Hematopoietic multipotent progenitor cell treated with erythropoietin and hydrocortisone succinate and interleukin-3 and kit ligand, for 15 days (in vitro differentiated cells): ENCODE measurements at places on chromosomes 5 and 9.

DNA sequence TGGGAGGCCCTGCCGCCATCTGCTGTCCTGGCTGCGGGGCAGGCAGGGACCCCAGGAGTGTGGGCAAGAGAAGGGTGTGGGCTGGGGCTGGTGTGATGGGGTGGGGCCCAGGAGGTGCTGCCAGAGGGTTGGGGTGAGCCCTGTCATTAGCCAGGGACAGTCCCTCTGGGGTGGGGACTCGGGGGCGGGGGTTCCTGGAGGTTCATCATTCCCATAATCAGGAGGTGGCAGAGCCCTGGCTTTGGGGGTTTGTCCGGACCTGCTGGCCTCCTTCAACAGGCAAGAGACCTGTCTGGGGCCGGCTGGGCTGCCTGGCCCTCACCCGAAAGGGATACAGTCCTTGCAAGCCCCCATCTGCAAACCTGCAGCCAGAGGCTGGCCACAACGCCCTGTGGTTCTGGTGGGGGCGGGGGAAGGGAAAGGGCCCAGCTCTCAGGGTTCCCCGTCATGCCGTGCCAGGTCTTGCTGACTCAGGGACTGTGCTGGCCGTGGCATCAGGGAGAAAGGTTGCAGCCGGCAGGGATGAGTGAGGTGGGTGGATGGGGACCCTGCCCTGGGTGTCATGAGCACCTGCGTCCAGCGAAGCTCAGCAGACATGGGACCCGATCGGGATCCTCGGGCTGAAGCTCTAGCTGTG, 65.2 kb downstream of the MRPL36 start:
- DNase-seq: no peak

- no peak for DNase-seq
Observed at GRCh38 chr5:89449392-89450148, 566.6 kb upstream of the MEF2C start.

DNA sequence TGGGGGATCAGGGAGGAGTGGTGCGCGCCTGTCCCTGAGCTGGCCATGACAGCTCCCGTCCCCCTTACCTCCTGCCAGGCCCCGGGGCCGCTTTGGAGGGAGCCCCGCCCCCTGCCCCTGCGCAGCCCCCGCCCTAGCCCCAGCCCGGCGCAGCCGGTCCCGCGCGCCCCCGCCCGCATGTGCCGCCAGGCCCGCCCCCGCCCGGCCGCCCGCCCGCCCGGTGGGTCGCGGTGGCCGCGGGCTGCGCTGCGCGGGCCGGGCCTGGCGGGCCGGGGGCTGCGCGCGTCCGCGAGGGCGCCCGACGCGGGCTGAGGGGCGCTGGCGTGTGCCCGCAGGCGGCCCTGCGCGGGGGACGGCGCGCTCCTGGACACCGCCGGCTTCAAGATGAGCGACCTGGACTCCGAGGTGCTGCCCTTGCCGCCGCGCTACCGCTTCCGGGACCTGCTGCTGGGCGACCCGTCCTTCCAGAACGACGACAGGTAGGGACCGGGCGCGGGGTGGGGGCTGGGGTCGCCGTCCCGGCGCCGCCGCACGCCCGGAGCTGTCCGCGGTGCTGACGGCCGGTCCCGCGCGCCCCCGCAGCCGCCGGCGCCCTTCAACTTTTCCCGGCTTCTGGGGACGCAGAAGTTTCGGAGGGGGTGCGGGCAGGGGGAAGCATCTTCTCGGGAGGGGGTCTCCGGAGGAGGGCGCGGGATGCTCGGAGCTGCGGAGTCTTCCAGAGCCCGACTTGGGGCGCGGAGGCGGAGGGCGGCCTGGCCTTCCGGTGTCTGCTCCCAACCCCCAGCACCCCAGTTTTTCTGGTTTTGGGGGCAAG, 12.5 kb downstream of the KCNT1 start:
- no peak for DNase-seq

DNA sequence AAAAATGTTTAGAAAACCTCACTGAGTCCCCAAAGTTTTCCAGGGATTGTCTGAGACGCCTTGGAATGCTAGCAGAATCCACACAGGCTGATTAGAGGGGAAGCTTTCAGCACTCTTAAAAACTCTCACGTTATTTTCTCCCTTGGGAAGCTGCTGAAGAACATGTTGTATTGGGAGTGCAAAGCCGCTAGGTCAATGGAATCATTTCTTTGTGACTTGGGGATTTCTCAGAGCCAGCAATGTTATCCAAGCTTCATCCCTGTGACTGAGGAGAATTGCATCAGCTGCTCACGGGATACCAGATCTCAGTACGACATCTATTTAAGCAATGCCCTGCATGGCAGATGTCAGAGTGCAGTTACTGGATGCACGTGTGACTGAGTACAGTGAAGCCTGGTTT, 426.4 kb upstream of the MPDZ start:
- no peak for DNase-seq

DNA sequence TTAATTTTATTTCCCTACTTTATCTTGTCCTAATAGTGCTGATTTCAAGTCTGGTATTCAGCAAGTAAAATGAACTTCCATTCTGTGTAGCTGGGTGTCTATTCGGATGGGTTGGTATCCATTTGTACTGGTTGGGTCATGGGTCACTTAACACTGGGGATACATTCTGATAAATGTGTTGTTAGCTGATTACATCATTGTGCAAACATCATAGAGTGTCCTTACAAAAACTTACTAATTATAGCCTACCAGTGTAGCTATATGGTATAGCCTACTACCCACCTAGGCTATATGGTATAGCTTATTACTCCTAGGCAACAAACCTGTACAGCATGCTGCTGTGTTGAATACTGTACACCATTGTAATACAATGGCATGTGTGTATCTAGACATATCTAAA, 1373.7 kb upstream of the DMAC1 start:
- DNase-seq: no peak

DNA sequence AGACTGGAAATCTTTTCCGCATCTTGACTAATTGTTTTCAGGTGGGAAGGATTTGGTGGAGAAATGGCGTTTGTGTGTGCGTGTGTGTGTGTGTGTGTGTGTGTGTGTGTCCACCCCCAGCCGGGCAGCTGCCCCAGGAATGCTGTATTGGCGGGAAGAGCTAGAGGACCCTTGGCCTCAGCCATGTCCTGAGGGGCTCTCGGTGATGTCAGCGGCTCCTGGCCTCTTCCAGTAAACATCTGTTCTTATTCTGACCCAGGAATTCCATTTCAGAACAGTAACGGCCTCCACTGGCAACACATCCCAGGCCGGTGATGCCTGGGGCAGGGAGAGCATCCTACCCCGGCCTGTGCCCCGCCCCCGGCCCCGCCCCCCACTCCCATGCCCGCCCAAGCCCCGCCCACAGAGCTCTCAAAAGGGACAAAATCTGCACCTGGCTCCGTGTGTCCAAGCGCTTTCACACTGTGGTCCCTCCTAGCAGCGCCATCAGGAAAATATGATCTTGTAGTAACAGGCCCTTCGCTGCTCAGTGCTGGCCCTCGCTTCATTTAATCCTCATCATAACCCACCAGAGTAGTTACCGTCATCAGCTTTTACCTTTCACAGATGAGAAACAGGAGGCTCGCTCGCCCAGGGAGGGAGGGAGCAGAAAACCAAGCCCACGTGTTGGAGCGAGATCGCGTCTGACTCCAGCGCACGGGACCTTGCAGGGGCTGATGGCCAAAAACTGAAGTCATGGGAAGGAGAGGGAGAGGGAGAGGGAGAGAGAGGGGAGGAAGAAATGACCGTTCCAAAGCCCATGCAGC, 18.9 kb downstream of the ADAMTS2 start:
- DNase-seq: no peak

GRCh38 chr5:168766426-168766700, 187.2 kb upstream of the PANK3 start:
- no peak for DNase-seq

GRCh38 chr5:123265551-123265950, 157.7 kb downstream of the CEP120 start:
- no peak for DNase-seq

DNA sequence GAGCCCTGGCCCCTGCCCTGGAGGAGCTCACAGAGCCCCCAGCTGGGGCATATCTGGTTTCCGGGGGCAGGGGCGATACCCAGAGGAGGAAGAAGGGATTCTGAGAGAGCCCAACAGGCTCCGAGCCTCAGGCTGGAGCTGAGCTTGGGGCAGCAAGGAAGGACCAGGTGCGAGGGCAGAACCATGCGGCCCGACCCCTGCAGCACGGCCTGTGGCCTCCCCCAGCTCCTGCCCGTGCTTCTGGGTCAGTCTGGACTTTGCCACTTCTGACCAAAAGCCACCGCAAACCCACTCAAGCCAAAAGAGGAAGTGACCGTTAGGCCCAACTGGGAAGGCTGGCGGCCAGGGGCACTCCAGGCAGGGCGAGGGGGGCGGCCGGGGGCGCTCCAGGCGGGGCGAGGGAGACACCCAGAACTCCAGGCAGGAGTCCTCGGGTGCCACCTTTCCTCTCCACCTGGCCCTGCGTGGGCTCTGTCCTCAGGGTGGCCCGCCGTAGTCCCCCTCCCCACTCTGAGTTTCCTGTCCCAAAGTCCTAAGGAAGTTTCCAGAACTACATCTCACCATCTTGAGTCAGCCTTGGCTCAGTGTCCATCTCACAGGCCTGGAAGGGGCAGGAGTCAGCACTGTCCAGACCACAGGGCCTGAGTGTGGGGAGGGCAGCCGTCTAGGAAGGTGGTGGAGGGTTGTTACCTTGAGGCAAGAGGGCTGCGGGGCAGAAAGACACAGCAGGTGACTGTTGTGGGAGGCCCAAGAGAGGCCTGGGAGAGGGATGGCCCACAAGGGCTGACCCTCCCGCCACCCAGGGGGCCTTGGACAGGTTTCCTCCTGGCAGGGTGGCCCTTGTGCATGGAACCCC, 946 bp upstream of the LTC4S start:
- DNase-seq: no peak

DNA sequence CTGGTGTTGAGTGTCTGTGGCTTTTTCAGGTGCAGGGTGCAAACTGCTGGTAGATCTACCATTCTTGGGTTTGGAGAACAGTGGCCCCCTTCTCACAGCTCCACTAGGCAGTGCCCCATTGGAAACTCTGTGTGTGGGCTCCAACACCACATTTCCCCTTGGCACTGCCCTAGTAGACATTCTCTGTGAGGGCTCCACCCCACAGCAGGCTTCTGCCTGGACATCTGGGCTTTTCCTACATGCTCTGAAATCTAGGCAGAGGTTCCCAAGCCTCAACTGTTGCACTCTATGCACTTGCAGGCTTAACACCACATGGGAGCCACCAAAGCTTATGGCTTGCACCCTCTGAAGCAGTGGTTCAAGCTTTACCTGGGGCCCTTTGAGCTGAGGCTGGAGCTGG, 80.9 kb downstream of the BARX1 start:
- no peak for DNase-seq

- DNase-seq: no peak
Observed at GRCh38 chr9:92504881-92505280, 22.6 kb upstream of the ASPN start.

GRCh38 chr5:159273923-159274322, 10.8 kb downstream of the UBLCP1 start:
- DNase-seq: no peak

DNA sequence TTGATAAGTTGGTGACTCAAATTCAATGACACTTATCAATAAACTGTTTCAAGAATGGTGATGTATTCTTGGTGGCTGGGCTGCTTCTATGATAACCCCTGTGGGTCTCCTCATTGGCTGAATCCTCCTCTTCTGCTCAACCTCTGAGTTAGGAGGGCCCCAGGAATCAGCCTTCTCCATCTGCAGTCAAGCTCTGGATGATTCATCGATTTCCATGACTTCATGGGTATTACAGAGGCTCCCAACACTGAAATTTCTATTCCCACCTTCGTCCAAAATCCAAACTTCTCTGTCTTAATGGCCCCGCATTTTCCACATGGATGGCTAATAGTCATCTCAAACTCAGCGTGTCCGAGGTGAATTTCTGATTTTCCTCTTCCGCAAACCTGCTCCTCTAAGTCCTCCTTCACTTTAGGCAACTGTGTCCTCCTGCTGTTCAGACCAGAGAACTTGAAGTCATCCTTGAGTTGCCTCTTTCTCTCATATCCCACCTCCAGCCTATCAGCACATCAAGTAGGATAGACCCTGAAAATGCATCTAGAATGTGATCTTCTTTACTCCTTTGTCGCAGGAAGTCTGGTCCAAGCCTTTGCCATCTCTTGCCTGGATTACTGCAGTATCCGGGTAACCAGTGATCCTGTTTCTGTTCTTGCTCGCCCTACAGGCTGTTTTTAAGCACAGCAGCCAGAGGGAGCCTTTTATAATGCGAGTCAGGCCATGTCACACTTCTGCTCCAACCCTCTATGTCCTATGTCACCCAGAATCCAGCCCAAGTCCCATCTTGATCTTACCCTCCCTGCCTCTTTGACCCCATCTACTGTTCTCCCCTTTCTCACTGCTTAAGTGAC, 41.4 kb upstream of the IL7R start:
- DNase-seq: peak; percentile 7

GRCh38 chr9:5511935-5512580, 1.7 kb downstream of the PDCD1LG2 start:
- no peak for DNase-seq

GRCh38 chr5:149005077-149005892, 57.6 kb downstream of the SH3TC2 start:
- no peak for DNase-seq

DNA sequence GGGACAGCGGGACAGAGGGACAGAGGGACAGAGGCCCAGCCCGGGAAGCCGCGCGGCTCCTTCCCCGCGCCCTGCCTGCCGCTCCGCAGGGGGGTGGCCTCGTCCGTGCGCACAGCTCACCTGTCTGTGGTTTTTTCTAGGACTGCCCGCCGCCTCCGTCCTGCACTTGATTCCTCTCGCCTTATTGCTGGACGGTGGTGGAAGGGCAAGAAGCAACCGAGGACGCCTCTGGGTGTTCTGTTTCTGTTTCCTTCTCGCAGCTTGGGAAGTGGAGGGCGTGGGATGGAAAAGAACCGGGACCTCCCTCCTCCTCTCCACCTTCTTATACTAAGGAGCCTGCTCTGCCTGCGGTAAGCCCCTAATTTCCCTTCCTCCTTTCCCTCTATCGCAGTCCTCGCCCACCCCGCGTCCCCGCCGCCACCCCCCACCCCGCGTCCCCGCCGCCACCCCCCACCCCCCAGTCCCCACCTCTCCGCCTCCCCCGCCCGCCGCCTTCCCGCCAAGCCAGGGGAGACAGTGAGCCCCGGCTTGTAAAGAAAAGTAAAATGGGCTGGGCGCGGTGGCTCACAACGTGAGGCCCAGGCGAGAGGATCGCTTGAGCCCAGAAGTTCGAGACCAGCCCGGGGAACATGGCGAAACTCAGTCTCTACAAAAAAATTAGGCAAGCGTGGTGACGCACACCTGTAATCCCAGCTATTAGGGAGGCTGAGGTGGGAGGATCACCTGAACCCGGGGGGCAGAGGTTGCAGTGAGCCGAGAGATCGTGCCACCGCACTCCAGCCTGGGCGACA, 9.6 kb upstream of the FLT4 start:
- no peak for DNase-seq

DNA sequence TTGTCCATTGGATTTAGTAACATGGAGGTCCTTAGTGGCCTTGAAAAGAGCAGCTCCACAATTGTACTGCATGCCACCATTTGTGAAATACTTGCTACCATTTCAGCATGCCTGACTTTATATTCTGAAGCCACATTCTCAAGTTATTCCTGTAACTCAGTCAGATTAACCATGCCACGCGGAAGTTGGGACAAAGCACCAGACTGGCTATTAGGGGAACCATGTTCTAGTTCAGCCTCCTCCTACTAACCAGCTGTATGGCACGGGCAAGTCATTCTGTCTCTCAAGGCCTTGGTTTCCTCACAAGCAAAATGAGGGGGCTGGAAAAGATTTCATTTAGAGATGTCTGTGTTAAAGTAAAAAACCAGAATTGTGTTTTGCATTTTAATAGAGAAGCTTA, 418.0 kb downstream of the PLK2 start:
- peak; percentile 1 for DNase-seq

- no peak for DNase-seq
Observed at GRCh38 chr5:158881091-158881880, 218.4 kb downstream of the EBF1 start.
